ENCODE measurements at places on chromosomes 12 and 14.

GRCh38 chr14:93219103-93219726 is 12.2 kb downstream of the UBR7 start:
- DNase-seq, result peak; percentile 44

DNA sequence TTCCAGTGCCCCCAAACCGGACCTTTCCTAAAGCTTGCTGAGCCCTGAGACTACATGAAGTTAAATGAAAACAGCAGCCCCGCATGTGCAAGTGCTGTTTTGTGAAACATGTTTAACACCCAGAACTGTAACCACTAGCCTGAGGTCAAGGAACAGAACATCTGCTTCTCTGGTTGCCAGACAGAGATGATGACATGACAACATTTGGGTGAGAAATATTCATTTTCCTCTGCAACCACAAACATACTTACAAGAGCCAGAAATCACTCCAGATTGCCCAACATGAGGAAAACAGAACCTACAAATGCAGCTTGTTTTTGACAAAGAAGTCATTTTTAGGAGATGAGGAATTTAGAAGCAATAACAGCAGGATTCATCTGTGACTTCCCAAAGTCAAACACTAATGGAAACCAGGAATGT is 110.4 kb downstream of the BCAT1 start:
- DNase-seq, result no peak

GRCh38 chr14:52360831-52361230 is 46.7 kb downstream of the PTGER2 start:
- no peak for DNase-seq

DNA sequence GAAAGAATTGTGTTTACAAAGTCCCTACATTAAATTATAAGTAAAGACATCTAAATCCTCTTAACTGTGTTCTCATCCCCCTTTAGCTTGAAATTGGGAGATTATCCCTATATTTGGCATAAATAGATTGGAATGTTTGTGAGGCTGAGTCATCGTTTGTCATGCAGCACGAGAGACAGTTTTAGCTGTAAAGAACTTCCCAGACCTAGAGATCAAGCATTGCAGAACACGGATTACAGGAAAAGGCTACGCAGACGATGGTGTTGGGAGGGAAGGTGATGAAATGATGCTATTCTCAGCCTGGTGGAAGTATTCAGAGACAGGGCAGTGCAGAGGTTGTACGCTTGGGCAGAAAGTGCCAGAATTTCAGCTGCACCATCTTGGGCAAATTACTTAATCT is 93.8 kb downstream of the PTPRB start:
- no peak for DNase-seq

DNA sequence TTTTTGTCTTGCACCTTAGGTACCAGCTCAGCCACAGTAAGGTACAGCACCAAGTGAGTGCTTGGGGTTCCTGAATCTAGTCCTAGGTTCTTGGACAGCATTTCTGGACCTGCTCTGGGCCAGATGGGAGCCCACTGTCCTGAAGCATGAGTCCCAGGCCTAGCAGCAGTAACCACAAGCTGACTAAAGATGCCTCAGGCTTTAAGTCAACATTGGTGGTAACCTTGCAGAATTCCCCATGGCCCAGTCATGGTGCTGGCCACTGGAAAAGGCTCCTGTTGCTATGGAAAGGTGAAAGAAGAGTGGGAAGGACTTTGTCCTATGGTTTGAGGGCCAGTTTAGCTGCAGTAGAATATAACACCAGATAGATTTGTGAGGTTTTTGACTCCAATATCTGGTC is 86.9 kb upstream of the CLEC14A start:
- no peak for DNase-seq

GRCh38 chr12:130640901-130641300 is 75.2 kb downstream of the RIMBP2 start:
- no peak for DNase-seq

DNA sequence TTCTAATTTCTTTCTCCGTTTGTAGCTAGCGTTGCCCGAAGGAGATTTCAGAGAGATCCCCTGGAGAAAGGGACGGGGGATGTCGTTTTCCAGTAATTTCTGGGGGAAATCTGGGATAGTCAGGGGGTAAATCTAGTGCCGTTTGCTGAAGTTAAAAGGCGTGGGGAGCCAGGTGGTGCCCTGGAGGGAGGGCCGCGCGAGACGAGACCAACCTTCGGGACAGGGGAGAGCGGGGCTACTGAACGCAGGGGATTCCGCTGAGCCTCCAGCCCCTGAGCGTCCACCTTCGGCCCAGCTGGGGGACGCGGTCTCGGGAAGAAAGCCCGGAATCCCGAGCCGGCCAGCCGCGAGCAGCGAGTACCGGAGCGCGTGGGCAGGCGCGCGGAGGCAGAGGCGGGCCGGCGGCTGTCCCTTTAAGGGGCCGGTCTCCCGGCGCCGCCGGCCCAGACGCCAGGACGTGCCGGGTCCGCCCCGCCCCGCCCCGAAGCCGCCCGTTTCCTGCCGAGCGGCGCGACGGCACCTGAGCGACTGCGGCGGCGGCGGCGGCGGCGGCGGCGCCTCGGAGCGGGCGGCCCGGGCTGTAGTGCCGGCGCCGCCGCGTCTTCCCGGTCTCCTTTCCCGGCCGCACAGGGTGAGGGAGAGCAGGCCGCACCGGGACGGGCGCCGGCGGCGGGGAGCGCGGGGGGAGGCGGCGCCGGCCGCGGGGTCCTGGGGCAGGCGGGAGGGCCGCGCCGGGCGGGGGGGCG is at the start of gene KTN1:
Gene KTN1, plus strand, starts transcription at position 484 of the 746 bp plus-strand sequence. CDS start 31,842 bp downstream, outside the sequence.
- DNase-seq, result peak; percentile 82

DNA sequence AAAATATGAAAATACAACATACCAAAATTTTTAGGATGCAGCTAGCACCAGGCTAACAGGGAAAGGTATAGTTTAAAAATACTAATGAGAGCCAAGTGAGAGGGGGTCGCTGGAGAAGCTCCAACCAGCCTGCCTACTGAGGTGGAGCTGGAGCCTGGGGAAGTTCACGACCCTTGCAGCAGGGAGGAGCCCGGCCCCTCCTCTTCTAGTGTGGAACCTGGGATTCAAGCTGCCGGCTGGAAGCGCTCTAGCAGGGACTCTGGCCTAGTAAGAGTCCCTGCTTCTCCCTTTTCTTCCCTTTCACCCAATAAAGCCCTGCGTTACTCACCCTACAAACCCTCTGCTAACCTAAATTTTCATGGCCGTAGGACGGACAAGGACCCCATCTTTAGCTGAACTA is 5.0 kb upstream of the KCNK13 start:
- DNase-seq, result no peak

- no peak for DNase-seq
These were observed 176.2 kb upstream of the NOVA1 start for GRCh38 chr14:26773906-26774593.

DNA sequence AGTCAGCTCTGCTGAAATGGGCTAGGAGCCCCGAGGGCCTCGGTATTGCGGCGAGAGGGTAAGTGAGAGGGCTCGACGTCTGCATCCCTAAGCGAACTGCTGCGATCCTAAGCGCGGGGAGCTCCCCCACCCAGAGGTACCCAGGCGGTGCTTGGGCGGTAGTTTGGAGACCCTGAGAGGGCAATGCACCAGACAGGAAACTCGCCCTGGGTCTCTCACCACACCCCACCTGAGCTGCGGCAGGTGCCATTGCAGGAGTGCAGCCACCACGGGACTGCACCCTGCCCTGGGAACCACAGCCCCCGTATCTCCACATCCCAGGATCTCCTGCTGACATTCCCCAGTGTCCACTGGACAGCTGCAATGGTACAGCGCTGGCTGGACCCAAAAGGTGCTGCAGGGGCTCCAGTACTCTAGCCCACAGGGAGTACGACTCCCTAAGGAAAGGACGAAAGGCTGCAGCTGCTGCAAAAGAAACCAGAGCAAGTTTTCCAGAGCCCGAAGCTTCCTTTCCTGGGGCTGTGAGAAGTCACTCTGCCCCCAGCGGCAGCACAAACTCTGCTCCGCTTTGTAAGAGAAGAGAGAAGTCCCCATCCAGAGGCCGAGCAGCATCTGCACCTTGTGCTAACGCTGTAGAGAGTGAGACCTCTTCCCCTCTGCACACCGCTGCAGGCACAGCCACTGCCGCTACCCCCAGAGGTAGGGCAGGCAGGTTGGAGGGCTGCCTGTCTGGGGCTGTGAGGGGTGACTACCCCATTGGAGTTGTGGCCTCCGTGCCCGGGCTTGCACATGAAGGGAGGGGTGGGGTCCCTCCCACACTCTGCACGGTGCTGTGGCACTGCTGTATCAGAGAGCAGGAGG is 31.1 kb upstream of the MON2 start:
- peak; percentile 13 for DNase-seq

DNA sequence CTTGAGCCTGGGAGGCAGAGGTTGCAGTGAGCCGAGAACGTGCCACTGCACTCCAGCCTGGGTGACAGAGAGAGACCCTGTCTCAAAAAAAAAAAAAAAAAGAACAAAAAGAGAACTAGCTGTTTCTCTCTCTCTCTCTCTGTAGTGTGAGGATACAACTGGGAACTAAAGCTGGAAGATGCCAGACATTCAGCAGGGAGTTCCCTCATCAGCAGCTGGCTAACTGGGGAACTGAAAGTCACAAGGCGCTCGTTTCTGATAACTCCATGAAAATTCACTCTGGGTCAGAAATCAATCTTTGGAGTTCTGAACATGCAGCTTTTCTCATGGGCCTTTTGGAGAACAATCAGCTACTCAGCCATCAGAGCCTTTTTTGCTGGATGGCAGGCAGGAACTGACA is 43.5 kb upstream of the MAP1LC3B2 start:
- no peak for DNase-seq

DNA sequence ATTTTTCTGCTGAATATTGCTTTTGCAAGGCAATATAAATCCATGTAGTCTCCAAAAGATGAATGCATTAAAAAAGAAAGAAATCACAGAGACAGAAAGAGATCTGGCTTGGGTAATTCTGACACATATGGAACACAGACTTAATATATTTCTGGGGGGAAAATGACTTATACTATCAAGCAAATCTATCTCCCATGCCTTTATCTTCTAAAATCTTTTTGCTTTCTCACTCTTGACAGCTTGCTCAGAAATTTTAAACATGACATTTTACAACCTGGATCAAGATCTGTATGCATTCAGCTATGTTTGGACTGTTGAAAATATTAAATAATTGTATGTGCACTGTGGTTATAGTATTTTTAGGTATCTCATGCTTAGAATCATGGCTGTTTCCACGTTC is 73.0 kb downstream of the KITLG start:
- DNase-seq, result no peak

- DNase-seq, result no peak
These were observed 41.2 kb upstream of the MED13L start for GRCh38 chr12:116318576-116319232.

DNA sequence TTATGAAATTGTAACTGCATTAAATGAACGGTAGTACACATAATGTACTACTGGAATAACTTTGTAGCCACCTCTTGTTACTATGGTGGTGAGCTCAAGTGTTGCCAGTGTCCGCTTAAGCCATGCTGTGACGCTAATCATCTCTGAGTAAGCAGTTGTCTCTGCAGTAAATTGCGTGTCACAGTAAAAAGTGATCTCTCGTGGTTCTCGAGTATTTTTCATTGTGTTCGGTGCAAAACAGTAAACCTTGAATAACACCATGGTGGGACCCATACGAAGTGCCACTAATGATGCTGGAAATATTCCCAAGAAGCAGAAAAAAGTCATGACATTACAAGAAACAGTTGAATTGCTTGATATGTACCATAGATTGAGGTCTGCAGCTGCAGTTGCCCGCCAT is 524.8 kb downstream of the SOX5 start:
- DNase-seq, result no peak

DNA sequence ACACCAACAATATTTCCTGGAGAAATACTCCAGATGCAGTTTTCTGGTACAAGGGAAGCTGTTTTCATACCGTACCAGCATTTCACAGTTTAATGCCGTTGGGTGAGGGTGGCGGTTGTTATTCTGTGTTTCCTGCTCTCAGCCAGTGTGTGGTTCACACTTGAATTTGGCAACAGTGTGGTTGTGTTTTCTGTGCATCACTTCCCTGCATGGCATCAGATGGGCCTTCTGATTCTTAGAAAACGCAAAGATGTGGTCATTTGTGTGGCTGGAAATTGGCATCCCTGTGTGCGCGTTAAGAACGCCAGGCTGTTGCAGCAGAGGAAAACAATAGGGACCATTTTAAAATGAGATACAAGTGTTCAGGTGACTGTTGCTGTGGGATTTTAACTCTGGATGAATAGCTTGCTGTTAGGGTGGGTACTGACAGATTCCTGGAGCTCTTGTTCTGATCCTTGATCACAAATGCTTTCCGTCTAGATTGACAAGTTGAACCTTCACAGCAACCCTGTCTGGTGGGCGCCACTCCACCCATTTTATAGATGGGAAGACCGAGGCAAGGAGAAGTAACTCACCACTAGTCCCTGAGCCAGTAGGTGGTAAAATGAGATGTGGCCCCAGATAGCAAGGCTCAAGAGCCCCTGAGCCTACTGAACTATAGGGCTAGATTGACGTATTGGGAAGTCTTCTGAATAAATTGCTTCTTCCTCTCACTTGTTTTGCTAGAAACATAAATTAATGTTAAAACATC is 231.2 kb downstream of the CHST11 start:
- peak; percentile 12 for DNase-seq

GRCh38 chr12:1310653-1311052 is 283.7 kb downstream of the FBXL14 start:
- no peak for DNase-seq

DNA sequence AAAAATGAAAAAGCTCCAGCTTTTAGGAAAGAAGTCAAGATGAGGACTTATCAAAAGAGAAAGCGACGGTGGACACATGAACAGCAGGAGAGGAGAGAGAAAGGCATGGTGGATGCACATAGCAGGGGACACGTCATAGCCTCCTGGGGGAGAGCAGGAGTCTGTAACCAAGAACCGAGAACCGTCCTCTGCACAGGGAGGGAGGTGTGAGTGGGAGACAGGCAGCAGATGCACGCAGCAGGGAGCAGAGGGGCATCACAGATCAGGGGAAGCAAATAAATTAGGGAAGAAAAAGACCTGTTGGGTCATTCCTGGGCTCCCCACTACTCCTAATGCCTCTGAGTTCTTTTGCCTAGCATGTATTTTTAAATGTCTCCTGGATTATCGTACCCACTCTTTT is 138.1 kb upstream of the RMST start:
- DNase-seq, result no peak

DNA sequence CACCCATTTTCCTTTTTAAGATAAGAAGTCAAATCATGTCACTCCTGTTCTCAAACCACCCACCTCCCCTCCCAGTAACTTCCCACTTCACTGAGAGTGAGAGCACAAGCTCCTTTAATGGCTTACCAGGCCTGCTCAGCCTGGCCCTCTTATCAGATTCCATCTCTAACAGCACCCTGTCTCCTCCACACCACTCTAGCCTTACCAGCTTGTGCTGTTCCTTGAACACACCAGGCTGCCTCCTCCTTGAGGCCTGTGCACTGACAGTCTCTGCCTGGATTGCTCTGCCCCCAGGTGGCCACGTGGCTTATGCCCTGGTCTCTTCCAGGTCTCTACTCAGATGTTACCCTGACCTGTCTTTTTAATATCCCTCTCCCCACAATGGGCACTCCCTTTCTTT is 40.1 kb upstream of the EVL start:
- DNase-seq, result peak; percentile 20

Data from activated CD4-positive, alpha-beta T cell treated with anti-CD3 and anti-CD28 coated beads, Interleukin-2, amount 50 U/mL, for 1 hour (primary cell).